ENCODE measurements at places on chromosomes 12 and 14.

- DNase-seq = no peak
Measured at GRCh38 chr14:69999261-69999674, 120.1 kb downstream of the SMOC1 start.

DNA sequence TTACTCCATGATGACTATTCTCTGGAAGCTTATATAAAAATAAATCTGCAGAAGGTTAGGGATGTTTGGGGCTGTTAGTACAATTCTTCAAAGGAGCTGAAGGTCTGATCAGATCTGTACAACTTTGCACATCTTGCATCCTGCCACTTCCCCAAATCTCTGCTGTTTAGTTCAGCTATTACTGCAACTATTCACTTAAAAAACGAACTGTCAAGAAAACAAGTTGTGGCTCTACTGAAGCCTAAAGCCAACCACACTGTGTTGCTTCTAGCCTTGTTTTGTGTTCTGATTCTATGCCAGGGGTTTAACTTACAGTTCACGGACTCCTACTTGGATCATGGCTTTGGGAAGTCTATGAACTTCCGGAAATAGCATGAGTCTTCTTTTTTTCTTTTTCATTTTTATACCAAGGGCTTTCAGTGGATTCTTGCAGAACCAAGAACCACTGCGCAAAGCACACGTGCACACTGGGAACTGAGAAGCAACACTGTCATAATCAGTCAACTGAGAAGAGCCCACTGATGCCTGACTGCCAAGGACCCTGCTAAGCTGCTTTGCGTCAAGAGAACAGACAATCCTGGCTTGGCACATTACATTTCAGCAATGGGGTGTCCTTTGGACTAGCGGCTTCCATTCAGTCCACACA, 66.3 kb upstream of the EEA1 start:
- no peak for DNase-seq

- no peak for DNase-seq
Measured at GRCh38 chr14:42192738-42193653, 586.3 kb downstream of the LRFN5 start.

DNA sequence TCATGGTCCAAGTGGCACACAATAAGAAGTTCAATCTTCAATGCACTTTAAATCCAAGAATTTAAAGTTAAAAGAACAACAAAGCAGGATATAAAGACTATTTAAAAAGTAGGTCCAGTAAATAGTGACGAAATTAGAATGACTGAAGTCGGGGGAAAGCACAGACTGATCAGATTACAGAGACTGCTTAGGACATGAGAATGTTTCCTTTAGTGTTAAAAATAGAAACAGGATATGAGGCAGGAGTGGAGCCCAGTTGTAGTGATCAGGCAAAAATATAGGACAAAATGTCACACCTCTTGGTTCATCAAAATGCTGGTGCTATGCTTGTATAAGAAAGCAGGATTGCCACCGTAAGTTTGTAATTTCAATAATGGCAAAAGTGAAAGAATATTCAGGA, 52.2 kb upstream of the CD163 start:
- DNase-seq = no peak

DNA sequence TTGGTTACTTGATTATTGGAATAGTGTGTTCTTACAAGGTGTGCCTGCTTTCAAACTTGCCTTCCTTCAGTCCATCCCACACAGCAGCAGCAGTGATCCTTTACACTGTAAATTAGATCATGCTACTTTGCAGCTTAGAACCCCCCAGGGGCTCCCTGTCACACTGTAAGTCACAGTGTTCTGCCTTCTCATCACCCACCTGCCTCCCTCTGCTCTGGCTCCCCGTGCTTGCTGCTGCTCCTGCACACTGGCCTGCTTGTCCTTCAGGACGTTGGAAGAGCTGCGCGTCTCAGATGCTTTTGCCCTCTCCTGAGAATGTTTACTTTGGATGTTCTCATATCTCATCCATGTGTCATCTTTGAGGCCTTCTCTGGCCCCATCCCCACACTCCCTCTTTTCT, 27.3 kb downstream of the ZC3H14 start:
- DNase-seq = no peak

- DNase-seq = no peak
Measured at GRCh38 chr12:71799106-71799505, 40.5 kb upstream of the TBC1D15 start.

GRCh38 chr14:32250681-32251080, 47.6 kb upstream of the RNU6-8 start:
- no peak for DNase-seq

- no peak for DNase-seq
Measured at GRCh38 chr12:82862876-82863649, 176.4 kb downstream of the TMTC2 start.

DNA sequence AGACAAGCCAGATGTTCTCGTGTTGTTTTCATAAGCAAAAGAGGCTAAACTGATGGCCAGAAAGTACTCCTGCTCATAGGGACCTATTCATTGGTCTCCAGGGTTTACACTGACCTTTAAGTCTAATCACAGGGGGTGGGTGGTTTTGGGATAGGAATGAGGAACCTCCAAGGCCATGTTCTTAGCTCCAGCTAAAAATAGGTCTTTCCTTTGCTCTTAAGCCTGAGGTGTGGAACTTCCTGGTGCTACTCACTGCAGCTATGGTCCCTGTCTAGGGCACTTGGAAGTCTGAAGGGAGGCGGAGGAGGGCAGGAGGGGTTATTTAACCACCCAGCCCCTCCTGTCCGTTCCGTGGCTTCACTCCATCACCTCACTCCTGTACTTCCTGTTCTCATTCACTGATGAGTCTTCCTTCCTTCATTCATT, 18.6 kb downstream of the GPRC5A start:
- no peak for DNase-seq

DNA sequence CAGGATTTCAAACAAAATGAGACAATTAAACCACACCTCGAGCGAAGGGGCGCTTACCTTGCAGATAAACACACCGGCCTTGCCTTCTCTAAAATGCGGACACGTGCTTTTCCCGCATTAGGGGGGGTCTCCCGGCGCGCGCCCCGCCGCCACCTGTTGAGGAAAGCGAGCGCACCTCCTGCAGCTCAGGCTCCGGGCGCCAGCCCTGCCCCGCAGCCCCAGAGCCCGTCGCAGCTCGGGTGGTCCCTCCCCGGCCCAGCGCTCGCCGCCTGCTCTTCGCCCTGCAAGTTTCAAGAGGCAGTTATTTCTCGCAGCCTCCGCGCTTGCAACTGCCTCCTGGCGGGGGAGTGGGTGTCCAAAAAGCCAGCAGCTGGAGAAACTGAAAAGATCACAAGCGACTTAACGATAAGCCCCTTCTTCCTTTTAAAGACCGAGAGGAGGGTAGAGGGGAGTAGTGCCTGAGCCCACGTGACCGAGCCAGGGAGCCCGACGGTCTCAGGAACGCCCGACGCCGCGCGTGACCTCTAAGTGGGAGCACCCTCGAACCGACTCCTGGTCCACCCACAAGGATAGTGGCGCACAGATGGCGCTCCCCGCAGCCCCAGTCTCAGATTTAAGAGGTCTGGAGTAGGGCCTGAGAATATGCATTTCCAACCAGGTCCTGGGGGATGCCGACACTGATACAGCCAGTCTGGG, at the start of gene ESR2:
Gene ESR2 (minus strand): TSS at position 396 of the 696 bp plus-strand sequence. CDS start 11,386 bp downstream, outside the sequence.
- DNase-seq = no peak

DNA sequence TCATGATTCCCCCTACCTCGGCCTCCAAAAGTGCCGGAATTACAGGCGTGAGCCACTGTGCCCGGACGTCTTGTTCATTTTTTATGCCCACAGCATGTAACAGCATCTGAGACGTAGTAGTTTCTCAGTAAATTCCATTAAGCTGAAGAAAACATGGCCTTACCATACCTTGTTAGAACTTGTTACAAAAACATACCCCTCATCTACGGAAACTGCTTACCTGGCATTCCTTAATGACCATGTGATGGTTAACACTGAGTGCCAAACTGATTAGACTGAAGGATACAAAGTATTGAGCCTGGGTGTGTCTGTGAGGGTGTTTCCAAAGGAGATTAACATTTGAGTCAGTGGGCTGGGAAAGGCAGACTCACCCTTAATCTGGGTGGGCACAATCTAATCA, 186.8 kb downstream of the CEP128 start:
- no peak for DNase-seq

- DNase-seq = peak; percentile 12
Measured at GRCh38 chr12:60501124-60501729, 905.4 kb downstream of the SLC16A7 start.

DNA sequence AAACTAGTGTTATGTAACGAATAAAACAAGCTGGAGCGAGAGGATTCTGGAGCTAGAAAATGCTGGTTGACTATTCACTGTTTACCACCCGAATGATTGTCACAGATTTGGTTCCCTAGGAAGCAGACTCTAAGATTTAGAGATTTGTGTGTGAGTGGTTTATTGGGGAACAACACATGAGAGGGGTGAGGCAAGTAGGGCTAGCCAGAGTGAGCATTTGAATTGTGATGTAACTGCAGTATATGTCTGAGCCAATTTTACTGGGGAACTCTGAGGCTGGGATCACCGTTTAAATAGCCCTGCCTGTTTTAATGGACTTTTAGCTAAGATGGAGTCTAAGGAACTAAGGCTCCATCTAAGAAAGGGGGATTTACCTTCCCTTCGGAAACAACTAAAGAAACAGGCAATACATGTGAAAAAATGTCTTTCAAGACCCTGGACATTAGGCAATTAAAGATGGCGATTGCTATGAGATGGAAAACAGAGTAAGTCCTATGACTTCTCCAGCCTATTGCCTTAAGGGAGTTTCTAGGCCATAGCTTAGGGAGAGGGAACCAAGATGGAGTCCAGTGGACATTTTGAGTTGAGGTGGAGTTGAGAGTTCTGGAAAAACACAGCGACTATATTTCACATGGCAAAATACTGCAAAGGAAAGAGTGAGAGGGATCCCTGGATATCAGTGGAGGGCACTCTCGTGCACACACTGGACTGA, 6.3 kb downstream of the MGP start:
- no peak for DNase-seq

DNA sequence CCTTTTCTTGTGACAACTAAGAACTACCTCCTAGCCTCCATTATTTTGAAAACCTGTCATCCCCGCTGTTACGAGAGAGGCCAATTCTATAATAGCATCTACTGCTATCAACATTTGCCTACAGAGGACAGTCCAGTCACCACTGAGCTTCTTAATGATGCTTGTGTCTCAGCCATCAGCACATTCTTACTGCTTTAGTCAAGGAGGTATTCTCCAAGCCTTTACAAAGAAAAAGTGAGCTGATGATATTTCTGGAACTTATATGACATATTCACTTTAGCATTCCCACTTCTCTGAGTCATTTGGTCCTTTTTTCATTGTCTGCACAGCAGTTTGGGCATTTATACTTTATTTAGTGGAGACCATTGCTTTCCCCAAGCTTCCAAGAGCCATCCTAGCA, 497.7 kb upstream of the RPL10L start:
- DNase-seq = no peak

- no peak for DNase-seq
Measured at GRCh38 chr12:6927379-6928021, at the start of gene ATN1. TSS of gene ATN1 (plus strand) at chr12:6927959. CDS start at chr12:6934002, 6,043 bp downstream.

GRCh38 chr12:20487519-20487918, 119.2 kb downstream of the PDE3A start:
- no peak for DNase-seq

GRCh38 chr14:94458096-94458495, 5.5 kb upstream of the SERPINA11 start:
- no peak for DNase-seq

- peak; percentile 34 for DNase-seq
Measured at GRCh38 chr14:91142214-91142668, 28.4 kb downstream of the DGLUCY start.
